ENCODE measurements at places on chromosomes 1 and 21.

DNA sequence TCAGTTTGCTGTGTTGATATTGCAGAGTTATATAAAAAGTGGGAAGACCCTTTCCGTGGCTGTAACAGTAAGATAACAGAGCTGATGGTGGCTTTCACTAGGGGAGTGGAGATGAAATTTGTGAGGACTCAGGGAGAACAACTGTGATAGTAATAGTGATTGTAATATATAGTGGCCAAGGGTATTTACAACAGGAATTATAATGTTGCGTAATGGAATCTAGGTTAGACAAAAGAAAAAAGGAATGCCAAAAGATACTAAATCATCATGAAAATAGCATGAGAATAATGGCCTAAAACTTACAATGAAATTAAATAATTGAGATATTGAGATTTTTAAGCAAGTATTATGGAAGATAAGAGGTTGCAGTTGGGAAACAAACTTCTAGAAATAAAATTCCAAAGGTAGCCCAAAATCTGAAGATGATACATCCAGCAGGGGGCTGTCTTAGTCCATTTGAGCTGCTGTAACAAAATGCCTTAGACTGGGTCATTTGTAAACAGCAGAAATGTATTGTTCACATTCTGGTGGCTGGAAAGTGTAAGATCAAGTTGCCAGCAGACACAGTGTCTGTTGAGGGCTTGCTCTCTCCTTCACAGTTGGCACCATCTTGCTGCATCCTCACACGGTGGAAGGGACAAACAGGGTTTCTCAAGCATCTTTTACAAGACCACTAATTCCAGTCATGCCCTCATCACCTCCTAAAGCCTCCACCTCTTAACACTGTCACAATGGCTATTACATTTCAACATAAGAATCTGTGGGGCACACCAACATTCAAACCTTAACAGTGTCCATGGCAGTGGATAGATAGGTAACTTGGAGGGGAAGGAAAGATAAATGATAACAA, 711.2 kb downstream of the MRPL39 start:
- DNase-seq = no peak

- no peak for DNase-seq
Observed at GRCh38 chr1:202319381-202320080, 22.2 kb downstream of the UBE2T start.

DNA sequence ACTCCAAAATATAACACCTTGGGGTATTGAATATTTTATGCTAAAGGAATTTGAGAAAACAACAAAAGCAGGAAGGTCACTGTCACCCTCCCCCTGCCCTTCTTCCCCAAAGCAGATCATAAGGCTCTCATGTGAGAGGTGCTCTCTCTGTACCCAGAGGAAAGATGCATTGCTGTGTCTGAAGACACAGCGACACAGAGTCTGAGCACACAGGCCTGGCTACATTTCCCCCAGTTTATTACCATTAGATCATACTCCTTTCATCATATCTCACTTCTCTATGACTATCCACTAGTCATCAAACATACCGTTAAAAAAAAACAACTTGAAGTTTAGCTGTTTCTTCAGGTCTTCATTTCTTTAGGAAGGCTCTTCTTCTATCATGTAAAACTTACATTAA, 127.1 kb downstream of the PPIAL4G start:
- no peak for DNase-seq

DNA sequence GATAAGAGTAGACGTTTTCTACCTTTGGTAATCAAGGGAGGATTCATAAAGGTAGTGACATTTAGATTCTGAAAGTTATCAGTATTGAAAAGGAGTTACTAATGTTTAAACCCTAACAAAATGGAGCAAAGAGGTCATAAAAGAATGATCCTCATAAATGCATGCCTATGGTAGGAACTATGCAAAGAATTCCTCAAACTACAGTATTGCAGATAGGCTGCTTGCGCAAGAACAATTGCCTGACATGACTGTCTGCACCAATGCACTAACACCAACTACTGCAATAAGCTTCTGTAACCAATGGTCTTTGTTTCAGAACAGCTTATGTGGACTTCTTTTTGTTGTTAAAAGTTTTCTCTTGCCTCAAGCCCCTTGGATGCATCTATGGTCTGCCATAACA, 597.3 kb upstream of the ADGRL4 start:
- no peak for DNase-seq

DNA sequence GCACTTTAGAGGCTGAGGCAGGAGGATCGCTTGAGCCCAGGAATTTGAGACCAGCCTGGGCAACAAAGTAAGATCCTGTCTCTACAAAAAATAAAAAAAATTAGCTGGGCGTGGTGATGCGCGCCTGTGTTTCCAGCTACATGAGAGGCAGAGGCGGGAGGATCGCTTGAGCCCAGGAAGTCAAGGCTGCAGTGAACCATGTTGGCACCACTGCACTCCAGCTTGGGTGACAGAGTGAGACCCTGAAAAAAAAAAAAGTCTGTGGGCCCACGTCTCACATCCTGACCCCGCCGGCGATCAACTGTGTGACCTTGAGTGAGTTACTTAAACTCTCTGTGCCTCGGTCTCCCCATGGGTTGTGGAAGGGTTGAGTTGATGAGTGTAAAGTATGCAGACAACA, 12.7 kb upstream of the ZBTB21 start:
- DNase-seq = no peak

GRCh38 chr1:147492207-147492606, 49.1 kb upstream of the BCL9 start:
- DNase-seq = no peak
